ENCODE measurements at places on chromosomes 6 and 20.

DNA sequence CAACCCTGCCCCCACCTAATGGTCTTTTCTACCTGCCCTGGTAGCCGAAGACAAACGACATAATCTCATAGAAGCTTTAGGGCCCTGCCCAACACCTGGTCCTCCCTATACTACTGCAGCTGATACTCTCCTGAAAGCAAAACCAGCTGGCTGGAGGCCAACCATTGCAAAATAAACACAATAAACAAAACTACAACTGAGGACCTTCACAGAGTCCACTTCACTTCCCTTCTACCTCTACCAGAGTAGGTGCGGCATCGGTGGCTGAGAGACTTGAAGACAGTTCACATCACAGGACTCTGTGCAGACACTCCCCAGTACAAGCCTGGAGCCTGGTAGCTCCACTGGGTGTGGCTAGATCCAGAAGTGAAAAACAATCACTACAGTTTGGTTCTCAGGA is 476.2 kb downstream of the MMUT start:
- no peak for DNase-seq

DNA sequence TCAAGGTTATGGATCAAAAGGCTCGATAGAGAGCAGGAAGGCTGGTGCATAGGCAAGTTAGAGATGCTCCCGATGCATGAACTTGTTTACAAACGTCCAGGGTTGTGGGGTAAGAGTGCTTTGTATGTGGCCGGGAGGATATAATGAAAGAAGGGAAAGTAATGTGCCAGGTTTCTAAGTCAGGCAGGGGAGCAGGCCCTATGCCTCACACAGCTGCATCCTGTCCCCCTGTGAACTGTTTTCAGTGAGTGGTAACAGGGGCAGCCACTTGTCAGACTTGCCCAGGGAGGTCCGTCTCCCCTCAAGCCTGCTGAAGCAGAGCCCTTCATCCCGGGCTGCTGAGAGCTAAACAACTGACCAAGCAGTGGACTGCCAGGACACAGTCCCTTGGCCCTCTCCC is 19.4 kb downstream of the KCNK5 start:
- DNase-seq: no peak

DNA sequence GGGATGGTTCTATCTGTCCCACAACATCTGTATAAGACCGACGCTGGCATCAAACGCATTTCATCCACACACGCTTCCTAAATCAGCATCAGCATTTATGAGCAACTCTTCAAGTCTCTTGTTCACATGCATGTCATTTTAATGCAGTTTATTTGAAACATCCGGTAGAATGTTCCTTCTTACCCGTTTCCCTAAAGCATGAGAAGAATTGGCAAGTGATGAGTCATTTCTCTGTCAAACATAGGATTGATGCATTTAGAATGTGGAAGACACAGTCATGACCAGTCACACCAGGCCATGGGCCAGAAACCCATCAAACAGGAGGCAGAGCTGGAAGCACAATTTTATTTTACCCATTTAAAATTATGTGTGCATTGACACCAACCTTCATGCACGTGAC is 122.8 kb downstream of the UST start:
- no peak for DNase-seq

- no peak for DNase-seq
Observed at GRCh38 chr6:131635384-131636340, 1.4 kb upstream of the ENPP3 start.

DNA sequence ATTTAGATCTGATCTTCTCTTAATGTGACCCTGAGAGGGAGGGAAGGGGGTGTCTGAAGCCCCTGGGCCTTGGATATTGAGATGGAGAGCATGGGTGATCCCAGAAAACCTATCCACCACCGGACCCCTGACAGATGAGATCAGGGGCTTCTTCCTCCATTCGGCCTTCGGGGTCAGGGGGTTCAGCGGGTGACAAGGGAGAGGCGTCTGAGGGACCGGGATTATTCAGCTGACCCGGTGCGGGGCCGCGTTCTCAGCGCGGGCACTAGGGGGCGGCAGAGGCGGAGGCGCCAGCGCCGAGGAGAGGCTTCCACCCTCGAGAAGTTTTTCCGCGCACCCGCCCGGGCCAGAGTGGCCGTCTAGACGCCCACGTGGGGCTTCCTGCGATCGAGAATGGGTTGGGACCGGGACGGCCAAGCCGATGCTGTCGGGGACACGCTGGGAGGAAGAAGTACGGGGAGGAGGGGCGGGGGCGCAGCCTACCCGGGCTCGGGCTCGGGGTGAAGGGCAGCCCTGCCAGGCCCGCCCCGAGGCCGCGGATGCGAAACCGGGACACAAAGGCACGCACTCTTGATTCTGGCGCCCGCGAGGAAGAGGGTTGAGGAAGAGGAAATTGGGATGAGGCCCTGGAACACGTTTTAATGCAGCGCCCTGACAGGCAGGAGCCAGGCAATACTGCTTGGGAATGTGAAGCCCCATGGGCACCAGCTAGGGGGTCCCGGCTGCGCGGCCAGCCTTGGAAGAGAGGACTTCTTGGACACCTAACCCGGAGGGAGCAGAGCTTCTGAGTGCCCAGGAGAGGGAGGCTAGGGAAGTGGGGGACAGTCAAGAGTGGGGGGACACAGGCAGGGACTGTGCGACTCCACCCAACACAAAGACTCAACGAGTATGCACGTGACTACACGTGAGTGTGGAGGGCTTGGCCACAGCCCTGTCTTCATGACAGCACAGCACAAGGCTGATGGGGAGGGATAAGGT is 30.6 kb downstream of the COL11A2 start:
- peak; percentile 86 for DNase-seq

GRCh38 chr20:51667491-51667890 is 100.7 kb downstream of the ATP9A start:
- DNase-seq: no peak

DNA sequence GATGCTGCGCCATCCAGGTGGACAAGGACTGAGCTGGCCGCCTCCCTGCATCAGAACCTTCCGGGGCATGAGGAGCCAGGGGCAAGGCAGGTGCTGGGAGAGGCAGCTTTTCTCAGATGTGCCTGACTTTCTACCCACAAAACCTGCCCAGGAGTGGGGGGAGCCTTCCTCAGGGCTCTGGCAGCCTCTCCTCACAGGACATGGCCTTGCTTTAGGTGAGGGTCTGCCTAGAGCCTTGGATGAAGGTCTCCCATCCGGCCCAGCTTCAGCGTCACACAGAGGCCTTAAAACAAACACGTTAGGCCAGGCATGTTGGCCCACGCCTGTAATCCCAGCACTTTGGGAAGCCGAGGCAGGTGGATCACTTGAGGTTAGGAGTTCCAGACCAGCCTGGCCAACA is 7.4 kb downstream of the BCAS4 start:
- DNase-seq: no peak

DNA sequence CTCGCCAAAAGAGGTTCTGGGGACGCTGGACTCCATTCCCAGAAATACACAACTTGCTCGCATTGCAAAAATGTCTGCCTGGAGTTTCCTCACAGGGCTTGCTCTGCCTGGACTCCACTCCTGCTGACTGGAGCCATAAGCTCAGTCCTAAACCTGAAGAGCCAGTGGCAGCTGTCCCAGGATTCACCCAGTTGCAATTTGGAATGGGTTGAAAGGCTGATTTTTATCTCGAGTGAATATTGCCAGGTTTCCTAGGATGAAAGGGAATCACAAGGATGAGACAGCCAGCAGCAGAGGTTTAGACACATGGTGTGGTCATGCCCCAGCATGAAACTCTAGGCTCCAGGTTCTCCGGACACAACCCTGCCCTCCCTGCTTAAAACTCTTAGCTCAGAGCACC is 223.3 kb downstream of the BMP7 start:
- no peak for DNase-seq

GRCh38 chr6:44672086-44672485 is 284.6 kb downstream of the CDC5L start:
- DNase-seq: no peak

DNA sequence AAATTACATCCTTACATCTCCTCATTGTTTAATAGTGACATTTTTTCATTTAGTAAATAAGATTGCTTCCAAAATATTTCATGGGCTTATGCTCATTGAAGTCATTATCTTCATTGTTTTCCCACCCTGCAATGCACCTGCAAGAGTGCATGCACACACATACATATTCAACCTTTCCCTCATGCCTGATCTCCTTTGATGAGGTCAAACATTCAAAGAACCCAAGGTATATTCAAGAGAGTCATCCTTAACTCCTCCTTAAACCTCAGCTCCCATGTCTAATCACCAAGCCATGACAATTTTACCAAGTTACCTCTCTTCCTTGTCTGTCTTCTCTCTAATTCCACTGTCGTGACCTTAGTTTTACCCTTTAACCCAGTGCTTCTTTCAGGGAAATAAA is 56.5 kb downstream of the HIVEP2 start:
- no peak for DNase-seq

GRCh38 chr6:3355358-3356055 is 96.8 kb downstream of the PSMG4 start:
- DNase-seq: no peak

DNA sequence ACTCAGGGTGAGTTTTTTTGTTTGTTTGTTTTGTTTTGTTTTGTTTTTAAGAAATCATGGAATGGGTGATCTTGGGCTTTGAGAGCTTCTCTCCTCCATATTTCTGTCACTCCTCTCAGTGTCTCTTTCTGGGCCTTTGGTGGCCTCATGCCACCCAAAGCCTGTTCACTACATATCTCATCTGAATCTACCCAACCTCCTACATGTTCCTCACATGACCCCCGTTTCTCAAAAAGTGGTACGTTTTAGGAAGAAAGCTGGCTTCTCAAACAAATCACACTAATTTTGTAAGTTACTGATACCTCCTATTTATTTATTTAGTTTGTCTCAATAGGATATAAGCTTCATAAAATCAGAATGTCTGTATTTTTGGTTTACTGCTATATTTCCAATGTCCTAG is 80.0 kb downstream of the SESN1 start:
- no peak for DNase-seq

- no peak for DNase-seq
Observed at GRCh38 chr6:146664871-146665360, 66.1 kb downstream of the ADGB start.

DNA sequence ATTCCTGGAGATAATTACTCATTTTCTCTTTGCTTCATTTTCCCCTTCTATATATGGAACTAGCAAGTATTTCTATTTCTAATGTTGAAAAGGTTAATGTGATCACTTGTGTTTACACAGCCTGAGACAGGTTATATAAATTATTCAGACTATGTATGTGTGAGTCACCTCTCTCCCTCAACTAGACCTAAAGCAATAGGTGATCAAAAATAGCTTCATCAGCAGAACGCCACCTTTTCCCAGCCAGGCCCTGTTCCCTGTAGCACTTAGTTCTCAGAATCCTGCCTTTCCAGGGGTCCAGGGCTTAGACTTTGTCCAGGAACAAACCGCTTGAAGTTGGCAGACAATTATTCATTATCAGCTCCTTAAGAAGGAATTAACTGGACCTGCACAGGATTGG is 125.3 kb upstream of the EXOC2 start:
- no peak for DNase-seq
